GM20000 (cell line): ENCODE measurements at places on chromosomes 12 and 14.

DNA sequence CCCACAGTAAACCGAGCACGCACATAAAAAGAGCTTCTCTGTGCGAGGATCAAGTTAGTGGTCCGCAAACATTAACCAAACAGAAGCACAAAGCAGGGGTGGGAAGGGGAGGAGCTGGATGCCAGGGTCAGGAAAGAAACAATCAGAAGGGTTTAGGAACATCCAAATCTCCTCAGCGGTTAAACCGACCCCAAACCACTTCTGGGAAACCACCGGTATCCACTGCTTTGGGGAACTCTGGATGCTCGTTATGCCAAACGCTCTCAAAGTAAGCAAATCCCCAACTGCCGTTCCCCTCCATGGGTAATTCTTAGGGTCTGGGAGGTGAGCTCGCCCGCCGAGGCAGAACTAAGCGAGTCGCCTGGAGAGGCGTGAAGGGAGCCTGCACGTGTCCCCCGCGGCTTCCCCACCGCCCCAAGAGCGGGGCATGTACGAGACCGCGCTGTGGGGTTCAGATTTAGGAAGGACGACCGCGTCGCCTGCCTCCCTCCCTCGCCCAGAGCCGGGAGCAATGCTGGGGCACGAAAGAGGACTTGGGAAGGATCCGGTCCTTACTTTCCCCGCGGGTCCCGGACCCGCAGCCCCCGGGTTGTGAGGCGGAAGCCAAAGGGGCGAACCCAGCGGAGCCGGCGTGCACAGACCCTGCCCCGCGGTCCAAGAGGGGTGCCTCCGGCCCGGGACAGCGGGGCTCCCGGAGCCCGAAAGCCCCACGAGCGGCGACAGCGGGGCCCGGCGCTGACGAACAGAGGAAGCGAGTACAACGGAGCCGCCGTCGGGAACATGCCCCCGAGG, 711 bp downstream of the SBNO1 start:
- peak; percentile 17 for DNase-seq

DNA sequence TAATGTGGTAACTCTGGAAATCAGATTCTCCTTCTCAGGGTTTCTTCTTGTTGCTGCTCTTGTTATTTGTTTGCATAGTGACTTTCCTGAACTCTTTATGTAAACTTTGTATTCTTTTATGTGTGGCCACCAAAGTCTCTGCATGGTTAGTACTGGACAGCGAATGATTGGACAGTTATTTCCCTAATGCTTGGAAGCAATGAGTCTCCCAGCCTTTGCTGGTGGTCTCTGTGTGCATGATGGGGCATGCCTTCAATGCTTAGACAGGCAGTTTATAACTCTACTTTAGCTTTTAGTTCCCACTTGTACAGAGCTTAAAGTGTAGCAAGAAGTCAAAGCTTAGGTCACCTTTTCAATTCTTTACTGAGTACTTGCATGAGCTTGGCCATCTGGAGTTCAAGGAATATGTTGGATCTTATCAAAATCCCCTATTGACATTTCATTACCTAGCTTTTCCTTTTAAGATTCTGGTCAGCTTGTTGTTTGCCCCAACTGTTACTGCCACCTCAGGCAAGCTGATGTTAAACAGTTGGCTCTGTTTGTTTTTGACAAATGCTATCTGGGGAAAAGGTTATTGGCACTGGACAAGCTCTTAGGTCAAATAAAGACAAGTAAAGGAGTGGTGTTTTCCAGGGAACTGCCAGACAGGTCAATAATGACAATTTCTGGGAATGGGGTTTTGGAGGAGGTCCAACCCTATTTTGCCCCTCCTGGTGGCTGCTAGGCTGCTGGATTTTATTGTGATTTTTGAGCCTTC, 12.3 kb downstream of the CCDC91 start:
- DNase-seq = no peak

DNA sequence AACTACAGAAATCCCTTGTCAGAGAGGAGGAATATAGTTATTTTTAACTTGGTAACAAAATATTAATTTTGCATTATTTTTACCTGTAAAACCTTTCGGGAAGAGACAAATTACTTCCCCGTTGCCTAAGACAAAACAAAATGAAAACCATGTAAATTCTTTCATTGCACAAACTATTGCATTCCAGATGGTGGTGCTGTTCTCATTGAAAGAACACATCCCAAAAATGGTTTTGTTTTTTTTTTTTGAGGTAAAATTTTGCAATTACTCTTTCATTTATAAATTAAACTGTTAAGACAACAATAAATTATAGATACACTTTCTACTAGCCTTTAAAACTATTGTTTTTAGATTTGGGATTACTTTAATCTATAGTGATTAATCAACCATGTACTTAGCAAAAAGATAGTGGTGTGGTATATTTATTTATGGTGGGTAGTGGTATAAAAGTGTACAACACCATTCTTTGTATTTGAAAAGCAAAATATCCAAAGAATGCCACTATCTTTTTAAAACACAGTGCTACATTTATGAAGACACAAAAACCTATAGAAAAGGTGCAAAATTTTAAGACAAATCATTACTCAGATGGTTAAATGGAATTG, 115.5 kb downstream of the SLC38A1 start:
- DNase-seq = peak; percentile 21

DNA sequence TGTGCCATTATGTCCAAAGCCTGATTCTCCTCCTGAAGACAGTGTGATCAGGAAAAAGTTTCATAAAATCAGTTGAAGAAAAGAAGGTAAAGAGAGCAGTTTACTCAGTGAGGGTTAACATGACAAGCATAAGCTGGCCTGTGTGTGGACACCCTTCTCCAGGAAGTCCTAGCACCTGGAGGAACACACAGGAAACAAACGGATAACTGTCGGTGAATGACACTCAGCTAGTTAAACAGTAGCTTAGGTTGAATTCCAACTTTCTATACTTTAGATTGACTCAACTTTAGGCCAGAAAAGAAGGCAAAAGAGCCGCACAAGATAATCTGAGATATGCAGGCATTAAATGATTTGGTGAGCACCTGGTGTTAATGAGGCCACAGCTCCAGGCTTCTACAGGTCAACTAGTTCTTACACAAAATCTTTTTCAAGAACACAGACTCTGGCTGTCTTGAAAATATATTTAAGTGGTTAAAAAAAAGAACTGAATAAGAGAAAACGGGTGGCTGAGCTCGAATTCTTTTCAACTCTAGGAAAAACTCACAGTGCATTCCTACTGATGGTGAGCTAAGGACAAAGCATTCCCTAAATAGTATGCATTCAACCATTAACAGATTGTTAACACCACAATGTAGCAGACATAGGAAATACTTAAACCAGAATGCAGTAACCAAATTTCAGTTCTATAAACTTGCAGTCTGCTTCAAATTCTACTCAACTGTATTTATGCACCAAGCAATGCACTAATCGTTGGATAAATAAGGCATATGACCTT, 56.9 kb upstream of the TSPAN8 start:
- no peak for DNase-seq

DNA sequence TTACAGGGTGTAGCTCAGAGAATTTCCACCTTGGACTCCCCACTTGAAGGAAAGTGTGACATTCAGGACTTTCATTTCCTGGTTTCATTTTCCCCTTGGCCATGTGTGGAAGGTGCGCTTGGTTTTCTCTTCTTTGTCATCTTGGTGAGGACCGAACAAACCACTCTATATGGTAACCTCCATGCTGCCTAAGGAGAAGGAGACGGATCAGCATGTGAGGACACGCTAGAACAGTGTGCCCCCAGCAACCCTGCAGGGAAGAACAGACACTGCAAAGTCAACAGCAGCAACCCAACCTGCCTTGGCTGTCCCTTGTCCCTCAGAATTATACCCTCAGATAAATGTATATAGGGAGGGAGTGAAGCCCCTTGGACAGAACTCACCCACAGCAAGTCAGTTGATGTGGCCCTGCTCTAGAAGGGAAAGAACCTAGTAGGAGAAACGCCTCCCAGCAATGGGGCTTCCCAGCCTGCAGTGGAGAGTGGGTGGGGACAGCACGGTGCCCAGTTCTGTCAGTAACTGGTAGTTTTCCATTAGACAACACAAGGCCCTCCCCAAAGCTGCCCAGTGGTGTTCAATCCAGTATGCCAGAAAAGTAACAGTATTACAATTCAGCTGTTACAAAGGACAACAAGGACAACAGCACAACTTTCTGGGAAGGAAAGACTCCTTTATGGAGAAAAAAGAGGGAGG, 18.9 kb upstream of the COCH start:
- peak; percentile 64 for DNase-seq

- DNase-seq = no peak
Measured at GRCh38 chr12:95151406-95151805, 65.9 kb downstream of the FGD6 start.

- peak; percentile 33 for DNase-seq
Measured at GRCh38 chr12:65123435-65124063, 2.4 kb upstream of the WIF1 start.

DNA sequence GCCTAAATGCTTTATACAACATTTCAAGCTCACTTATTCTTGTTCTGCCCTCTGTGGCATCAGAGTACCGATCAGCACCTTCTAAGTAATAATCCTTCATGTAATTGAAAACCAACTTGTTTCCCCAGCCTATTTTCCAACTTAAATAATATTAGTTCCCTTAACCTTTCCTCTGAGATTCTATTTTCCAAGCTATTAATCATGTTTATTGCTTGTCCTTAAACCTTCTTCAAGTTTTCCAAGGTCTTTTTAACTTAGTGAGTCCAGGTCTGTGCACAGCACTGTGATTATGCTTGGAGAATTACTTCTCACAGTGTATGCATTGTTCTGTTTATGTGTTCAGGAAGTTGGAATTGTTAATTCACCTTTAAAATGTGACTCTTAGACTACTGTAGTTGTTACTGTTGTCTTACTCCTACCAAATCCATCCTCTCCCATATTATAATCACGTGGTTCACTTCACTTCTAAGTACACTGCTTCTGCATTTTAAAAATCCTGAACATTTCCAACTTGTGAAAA, 1039.3 kb upstream of the FOXG1 start:
- no peak for DNase-seq

- no peak for DNase-seq
Measured at GRCh38 chr12:99427104-99427503, 220.4 kb upstream of the GARIN6 start.

- peak; percentile 73 for DNase-seq
Measured at GRCh38 chr12:6451348-6452244, at the start of gene TAPBPL. Gene TAPBPL, plus strand, starts transcription at chr12:6452042. Its CDS starts 207 bp downstream, at chr12:6452249.

DNA sequence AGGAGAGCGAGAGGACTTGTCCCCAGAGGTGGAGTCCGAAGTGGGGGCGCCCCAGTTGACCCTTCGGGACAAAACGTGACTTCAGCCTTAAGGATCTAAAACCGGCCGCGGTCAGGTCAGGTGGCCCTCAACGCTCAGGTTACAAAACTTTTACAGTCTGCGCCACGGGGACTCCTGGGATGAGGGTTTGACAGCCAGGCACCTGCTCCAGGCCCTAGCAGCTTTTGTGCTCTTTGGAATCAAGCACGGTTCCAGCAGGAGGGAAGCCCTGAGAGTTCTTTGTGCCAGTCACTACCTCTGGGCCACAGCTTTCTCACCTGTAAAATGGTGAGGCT, 337 bp downstream of the ZC2HC1C start:
- DNase-seq = no peak
